H4 (cell line): ENCODE measurements at places on chromosomes 3 and 15. TPM values are rescaled to one million over a fixed set of nuclear protein-coding genes. Genes with fewer than 3 reads are reported as not detected.

- DNase-seq: no peak
Measured at GRCh38 chr3:182330646-182331045, 462.7 kb upstream of the ATP11B start.

DNA sequence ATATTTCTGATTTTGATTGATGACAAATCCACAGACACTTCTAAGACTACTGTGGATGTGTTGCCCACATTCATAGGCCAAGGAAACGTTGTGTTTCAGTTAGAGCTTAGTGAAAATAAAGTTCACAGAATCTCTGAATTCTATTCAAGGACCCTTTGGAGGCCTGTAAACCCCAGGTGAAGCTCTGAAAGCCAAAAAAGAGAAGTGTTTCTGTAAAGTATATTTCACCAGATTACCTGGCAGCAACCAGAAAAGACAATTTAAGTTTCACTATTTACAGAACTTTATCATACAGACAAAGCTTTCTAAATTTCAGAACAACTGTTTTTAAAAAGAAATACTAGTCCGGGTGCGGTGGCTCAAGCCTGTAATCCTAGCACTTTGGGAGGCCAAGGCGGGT is 2.6 kb downstream of the CLPX start:
- no peak for DNase-seq

- no peak for DNase-seq
Measured at GRCh38 chr3:152969557-152970300, 134.8 kb downstream of the P2RY1 start.

DNA sequence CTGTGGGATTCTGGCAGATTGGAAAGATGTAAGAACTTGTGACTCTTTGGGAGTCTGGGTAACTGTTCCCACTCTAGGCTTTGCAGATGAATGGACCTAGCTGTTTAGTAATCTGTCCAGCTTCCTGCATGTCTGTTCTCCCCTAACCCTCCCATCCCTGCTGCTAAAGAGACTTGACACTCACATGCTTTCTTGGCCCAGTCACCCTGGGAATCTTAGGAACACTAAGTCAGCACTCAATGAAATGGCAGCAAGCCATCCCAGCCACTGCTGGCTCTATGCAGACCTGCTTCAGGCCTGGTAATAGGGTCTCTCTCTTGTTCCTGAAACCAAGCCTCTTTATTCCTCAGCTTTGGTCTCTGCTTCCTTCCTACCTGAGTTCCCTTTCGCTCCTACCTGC is 63.7 kb upstream of the THSD4 start:
- no peak for DNase-seq

GRCh38 chr3:130607553-130608154 is 90.7 kb downstream of the COL6A6 start:
- DNase-seq: no peak

DNA sequence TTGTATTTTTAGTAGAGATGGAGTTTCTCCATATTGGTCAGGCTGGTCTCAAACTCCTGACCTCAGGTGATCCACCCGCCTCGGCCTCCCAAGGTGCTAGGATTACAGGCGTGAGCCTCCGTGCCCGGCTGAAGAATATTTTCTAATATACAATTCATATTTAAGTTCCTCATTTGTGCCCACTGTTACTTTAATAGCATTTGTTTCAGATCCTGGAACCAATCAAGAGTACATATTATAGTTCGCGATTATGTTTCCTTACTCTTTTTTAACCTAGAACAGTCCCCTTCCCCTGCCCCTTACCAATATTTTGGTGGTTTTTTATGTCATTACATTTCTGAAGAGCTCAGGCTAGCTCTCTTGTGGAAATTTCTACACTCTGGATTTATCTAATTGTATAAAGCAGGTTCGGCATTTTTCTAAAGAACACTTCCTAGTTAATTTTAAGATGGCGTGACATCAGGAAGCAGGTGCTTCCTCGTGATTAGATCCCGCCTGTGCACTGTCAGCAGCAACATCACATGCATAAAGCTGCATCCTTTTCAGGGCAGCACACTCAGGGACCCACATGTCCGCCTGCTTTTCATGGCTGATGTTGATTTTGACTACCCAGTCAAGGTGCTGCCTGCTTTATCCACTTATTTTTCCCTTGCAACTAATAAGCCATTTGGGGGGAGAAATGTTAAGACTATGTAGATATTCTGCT is 88.7 kb upstream of the EPHB3 start:
- no peak for DNase-seq

GRCh38 chr3:17945018-17945798 is 202.8 kb upstream of the TBC1D5 start:
- DNase-seq: no peak

DNA sequence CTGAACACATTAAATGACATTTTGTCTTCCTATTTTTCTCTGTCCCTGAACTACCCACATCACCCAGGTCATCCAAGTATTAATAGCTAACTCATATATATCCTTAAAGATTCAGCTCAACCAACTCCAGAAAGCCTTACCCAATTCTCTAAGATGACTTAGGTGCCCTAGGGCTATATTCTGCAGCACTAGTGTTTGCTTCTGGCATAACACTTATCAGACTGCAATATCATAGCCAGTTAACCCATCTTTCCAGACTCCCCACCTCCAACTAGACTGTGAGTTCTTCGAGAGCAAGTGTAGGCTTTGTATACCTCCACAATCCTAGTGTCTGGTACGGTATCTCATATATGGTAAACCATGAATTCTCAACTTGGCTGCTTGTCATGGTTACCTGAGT is 50.7 kb downstream of the SST start:
- DNase-seq: no peak

DNA sequence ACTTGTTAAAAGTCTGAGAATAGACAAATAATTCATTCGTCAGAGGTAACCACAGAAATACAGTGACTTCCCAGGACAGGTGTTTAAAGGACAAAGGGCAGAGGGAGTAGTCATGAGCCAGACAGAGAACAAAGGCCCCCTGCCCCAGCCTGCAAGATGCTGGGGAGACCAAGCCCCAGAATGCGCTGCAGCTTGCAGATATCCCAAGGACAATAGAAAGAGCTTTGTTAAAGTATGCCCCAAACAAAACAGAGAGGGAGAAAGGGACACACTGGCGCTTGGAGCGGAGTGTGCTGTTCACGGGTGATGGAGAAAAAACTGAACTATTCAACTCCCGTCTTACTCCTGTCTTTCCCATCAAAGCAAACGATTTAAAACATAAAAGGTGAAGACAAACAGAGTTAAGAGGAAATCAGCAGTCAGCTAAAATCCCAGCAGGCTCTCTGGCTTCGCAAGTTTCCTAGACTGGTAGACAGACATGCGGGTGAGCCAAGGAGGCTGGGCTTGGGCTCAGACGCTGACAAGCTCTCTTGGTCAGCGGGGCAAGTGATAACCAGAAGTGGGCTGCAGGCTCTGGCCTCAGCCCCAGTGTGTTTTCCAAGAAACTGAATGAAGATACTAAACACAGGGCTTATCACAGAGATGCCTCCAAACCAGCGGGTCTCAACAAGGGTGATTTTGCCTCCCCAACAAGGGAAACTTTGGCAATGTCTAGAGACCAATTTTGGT is 130.1 kb downstream of the UACA start:
- DNase-seq: no peak

DNA sequence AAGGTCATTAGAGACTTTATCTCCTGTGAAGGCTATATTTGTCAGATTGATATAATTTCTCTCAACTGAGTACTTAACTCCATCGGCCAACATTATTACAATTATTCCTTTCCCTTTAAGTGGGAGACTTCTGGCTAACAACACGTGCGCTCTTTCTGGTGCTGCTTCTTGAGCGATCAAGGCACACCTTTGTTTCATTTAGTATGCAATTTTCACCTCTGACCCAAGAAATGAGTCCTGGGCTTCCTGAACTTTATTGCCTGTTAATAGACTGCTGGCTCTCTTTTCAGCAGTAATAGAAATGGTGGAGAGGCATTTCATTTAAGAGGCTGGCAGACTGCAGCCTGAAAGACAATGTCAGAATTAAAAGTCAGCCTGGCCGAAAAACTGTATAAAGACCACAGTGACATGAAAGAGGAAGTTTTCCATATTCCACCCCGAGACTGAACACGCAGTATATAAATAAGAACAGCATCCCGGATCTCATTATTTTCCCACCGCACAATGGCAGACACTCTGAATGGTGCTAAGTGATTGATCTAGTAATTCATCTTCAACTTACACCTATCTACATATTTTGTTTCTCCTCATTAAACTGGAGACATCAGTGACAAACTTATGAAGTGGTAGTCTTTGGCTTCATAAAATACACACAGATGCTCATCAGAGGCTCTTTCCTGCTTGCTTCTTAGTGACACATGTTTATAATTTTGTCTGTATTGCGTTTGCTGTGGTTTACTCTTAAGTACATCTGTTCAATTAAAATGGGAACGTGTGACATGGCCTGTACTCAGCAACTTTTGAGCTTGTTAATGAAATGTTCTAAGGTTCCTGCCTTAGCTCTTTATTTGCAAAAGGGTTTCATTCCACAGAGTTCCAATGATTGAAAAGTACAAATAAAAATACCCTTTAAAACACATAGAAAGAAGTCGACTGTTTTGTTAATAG is 299.9 kb downstream of the MECOM start:
- DNase-seq: no peak

DNA sequence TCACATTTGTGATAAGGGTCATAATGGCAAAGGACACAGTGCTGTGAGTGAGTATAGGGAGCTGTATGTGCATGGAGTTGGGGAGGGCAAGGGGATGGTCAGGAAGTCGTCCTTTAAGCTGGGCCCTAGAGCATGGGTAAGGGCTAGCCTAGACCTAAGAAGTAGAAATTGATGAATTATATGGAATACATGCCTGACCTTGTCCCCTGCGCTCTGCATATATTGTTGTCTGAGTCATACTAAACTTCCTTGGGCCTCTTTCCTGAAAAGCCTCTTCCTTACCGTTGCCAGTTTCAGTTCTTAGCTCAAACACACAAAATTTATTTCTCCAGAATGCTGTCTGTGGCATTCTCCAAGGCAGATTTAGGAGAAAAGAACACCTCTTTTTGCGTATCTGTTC is 4.6 kb downstream of the SNRK start:
- no peak for DNase-seq

DNA sequence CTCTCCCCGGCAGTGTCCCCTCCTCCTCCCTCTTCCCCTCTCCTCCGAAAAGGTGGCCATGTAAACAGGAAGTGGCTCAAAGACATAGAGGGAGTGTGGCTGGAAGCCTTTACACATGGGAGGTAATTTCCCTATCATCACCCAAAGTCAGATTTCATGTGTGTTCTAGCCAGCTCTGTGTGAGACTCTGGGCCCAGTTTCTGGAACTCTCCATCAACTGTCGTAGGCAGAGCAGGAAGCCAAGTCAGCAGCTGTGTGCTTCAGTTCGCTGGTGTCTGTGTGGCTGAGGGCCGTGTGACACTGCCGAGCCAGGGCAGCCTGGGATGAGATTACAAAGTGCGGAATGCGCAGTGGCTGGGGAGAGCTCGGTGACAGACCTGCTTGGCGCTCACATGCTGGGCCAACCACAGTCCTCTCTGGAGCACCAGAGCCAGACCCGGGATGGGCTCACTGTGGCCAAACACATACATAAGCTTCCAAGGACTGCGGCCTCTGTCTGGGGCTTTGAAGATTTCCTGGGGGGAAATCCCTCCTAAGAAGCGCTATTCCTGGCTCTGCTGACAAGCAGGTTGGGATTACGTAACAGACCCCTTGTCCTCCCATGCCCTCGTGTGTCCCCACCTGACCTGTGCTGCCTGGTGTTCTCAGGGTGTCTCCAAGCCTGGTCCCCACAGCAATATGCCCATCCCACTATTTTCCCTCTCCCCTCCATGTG is 50.7 kb downstream of the UMPS start:
- DNase-seq: peak; percentile 92

DNA sequence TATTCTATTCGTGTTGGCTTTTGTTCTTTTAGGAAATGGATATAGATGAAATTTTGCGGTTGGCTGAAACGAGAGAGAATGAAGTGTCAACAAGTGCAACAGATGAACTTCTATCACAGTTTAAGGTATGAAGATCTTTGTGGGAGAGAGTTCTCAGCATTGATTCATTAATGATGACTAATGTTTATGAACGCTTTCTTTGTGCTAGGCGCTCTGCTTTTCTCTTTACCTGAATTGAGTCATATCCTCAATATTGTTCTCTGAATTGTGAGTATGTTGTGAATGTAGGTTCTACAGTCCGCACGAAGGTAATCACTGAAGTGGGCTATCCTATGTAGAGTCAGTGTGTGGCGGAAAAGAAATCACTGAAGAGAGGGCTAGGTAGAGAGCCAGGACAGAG is 81.2 kb downstream of the CHD2 start:
- DNase-seq: no peak

- DNase-seq: no peak
Measured at GRCh38 chr15:93587059-93587521, 498.1 kb upstream of the RGMA start.

GRCh38 chr15:33309602-33310276 is 1.0 kb upstream of the RYR3 start:
- DNase-seq: peak; percentile 39

GRCh38 chr3:9301091-9301490 is 51.6 kb upstream of the SRGAP3 start:
- DNase-seq: no peak

DNA sequence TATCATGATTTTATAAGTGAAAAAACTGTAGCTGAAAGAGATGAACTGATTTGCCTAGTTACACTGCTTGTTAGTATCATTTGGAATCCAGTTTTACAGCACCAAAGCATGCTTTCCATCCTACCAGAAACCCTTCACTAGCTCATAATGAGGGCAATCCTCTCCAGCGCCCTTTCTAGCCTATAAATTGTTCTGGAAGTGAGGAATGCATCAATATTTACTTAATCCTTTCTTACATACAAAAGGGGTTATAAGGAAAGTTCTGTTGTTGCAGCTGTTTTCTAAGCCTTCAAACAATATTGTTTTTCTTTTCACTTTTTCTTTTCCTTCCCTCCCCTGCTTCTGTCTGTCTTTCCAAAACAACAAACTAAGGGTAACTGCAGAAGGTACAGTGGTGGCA is 11.0 kb upstream of the PCCB start:
- no peak for DNase-seq

DNA sequence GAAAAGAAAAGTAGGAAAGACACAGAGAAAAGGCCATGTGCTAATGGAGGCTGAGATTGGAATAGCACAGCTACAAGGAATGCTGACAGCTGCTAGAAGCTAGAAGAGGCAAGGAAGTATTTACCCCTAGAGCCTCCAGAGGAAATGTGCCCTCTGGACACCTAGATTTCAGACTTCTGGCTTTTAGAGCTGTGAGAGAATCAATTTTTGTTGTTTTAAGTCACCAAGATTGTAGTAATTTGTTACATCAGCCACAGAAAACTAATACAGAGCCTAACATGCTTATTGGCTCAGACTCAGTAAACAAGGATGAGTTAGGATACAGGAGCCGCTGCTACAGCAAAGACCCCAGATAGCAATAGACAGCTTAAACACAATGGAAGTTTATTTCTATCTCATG is 33.1 kb upstream of the GLCE start:
- no peak for DNase-seq

Gene ZNF609
- total RNA-seq: 9.0 and 11.0 TPM in 2 replicates

Gene SPATA12
- 0.14 TPM in 1 of 2 replicates, not detected in the other for total RNA-seq

Gene LTF
- total RNA-seq: not detected in 2 replicates

Gene ARHGEF26
- total RNA-seq: 6.6 and 7.1 TPM in 2 replicates

Gene OR5H1
- total RNA-seq: not detected in 2 replicates

Gene WWTR1
- 37.2 and 47.4 TPM in 2 replicates for total RNA-seq

Gene MEIS2
- total RNA-seq: 13.0 and 28.0 TPM in 2 replicates

Gene CA12
- 24.2 and 27.4 TPM in 2 replicates for total RNA-seq

Gene TXNRD3
- total RNA-seq: 11.6 and 14.4 TPM in 2 replicates
